ENCODE measurements at places on chromosomes 13 and 19.

GRCh38 chr19:41935760-41936415 is 7.6 kb upstream of the ERFL start:
- DNase-seq: no peak

- DNase-seq: peak; percentile 28
These were observed 632.1 kb downstream of the DIAPH3 start for GRCh38 chr13:59531571-59532091.

DNA sequence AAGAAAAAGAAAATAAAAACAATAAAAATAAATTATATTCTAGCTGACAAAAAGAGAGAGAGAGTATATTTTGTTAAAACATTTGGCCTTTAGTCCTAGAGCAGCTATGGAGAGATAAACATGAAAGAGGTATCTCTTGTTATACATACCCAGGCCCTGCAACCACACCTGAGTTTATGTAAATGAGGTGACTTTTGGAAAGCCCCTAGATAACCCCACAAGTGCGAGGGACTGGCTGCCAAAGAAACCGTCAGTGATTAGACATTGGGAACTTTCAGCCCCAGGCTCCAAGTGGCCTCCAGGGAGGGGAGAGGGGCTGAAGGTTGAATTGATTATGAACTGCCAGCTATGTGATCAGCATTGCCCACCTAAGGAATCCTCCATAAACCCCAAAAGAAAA is 2.1 kb upstream of the NLRP7 start:
- DNase-seq: no peak

GRCh38 chr13:46698014-46698413 is 98.9 kb downstream of the ESD start:
- DNase-seq: no peak

DNA sequence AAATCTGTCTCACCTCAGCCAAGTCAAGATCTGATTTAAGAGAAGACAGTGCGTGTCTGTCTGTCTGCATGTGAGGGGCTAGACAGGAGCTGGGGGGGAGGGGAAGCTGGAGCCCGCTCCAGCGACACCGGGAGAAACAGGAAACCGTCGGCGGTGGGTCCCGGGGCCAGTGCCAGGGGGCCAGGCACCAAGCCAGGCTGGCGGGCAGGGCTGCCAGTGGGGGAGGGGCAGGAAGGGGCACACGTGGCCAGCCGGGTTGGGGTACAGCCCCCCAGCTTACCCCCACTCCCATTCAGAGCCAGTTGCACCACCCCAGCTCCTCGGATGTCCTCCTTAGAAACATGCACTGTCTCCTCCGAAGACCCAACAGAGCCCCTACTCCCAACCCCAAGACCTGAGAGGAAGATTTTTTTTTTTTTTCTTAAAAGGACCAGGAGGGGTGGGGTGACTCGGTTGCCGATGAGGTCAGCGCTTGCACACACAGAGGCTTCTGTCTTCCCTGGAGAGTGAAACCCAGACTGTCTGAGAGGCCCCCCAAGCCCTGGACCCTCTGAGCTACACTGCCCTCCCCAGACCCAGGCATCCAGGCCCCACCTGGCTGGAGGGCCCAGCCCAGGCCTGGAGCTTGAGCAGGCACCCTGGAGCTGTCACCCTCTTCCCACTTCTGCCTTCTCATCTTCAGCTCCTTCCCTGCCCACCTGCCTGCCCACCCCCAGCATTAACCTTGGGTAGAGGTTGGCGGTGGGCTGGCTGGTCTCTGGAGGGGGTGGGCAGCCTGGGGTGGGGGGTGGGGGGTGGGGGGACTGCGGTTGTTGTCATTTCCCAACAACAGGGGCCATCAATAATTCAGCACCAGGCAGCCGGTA is 4.0 kb downstream of the ERF start:
- DNase-seq: peak; percentile 70

- DNase-seq: peak; percentile 66
These were observed at the start of gene FKRP for GRCh38 chr19:46745521-46746280. TSS of gene FKRP (plus strand) at chr19:46746057. CDS start at chr19:46755451, 9,394 bp downstream.

DNA sequence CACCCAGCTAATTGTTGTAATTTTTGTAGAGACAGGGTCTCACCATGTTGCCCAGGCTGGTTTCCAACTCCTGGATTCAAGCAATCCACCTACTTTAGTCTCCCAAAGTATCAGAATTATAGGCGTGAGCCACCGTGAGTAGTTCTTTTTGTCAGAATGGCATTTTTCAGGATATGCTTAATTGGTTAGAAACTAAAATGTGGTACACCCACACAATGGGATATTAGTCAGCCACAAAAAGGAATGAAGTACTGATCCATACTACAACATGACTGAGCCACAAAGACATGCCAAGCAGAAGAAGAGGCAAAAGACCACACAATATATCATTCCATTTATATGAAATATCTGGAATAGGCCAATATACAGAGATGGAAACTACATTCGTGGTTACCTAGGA is 41.7 kb upstream of the MAP3K10 start:
- no peak for DNase-seq

GRCh38 chr19:21028969-21029268 is 8.5 kb downstream of the ZNF430 start:
- no peak for DNase-seq

DNA sequence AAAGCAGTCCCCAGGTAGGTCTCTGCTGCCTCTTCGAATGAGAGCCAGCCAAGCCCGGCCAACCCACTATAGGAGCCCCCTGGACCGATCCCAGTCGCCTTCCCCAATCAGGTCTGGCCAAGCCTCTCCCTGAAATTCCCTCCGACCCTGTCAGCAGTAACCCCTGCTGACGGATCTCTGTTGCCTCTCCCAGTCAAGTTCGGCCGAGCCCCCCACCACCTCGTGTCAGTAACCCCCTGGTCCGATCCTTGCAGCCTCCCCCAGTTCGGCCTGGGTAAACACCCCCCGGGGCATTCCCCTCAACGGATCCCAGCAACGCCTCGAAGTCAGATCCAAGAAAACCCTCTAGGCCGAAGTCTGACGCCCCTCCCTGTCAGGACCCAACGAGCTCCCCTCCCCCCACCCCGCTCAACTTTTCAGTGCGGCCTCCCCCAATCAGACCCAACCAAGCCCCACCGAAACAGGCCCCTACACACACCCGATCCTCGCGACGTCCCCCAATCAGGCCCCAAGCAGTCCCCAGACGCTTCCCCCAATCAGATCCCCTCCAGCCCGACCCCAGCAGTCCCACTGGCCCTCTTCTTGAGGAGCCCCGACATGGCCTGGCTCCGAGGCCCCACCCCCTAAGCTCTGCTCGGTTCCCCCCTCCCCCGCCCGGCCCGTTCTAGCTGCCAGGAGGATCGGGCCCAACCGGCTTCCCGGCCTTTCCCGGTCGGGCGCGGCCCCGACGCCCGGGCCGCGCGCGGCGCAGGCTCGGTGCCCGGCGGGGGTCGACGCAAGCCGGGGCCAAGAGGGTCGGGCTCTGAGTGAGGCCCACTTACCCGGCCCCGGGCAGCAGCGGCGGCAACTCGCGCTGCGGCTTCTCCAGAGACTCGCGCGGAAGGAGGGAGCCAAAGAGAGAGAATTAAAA is 1.8 kb downstream of the TNPO2 start:
- DNase-seq: peak; percentile 87

DNA sequence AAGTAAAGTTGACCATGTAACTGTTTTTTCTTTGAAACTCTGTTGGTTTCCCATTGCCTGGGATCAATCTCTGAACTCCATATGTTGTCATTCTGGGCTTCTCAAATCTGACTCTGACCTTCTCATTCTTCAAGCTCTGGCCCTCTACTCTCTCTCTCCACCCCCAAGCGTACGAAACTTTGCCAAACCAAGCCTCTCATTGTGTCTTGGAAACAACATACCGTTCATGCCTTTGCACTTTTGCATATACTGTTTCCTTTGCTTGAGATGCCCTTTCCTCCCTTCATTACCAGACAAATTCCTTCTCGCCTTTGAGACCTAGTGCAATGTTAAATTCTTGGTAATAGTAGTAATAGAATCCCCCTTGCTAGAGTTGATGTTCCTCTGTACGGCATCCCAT is 113.7 kb downstream of the OLFM4 start:
- no peak for DNase-seq

DNA sequence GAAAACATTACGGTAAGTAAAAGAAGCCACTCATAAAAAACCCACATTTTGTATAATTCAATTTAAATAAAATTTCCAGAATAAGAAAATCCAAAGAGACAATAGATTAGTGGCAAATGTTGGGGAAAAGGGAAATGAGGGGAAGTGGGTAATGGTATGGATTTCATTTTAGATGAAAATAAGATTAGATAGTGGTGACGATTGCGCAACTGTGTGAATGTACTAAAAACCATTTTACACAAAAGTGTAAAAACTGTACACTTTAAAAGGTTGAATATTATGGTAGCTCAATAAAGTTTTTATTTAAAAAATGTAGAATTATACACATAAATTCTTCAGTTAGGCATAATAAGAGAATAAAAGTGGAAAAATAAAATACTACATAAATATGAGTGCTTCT is 3.7 kb downstream of the MBD3L1 start:
- DNase-seq: no peak

DNA sequence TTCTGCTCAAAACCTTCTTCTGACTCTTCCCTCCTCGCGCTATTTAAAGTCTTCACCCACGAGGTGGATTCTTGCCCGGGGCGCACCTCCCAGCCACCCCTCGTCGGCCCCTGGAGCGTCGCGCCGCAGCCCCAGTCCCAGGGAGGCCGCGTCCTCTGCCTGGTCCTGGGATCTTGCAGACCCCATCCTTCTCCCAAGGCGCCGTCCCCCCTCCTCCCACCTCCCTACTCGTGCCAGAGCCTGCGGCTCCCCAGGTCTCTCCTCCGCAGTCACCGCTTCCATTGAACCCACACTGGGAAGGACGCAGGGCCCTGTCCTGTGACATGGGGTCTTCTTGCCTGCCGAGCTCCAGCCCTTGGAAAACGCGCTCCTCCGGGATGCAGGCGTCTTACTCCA is 486 bp downstream of the ZNF808 start:
- peak; percentile 24 for DNase-seq

- no peak for DNase-seq
These were observed 10.2 kb downstream of the ZNF132 start for GRCh38 chr19:58429745-58430144.

- DNase-seq: no peak
These were observed 4.3 kb upstream of the NAXD start for GRCh38 chr13:110610955-110611595.

- no peak for DNase-seq
These were observed 46.2 kb downstream of the SKA3 start for GRCh38 chr13:21130116-21130515.

- DNase-seq: no peak
These were observed 133.4 kb upstream of the PEG3 start for GRCh38 chr19:56973713-56974555.

DNA sequence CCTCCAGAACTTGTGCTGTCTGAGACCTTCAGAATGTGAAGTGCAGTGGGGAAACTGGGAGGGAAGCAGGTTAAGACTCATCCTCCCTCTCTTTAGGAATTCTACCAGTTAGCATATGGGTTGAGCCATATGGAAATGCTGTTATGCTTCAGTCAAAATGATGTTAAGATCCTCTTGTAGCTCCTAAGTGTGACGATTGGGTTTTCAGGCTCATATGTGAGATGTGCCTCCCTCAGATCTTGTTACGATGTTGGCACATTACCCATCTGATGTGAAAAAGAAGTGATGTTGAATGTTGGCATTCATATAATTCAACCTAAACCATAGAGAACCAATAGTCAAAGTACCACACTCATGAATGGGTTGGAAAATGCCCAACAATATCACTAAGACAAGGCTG is 67.8 kb upstream of the IPO5 start:
- no peak for DNase-seq

DNA sequence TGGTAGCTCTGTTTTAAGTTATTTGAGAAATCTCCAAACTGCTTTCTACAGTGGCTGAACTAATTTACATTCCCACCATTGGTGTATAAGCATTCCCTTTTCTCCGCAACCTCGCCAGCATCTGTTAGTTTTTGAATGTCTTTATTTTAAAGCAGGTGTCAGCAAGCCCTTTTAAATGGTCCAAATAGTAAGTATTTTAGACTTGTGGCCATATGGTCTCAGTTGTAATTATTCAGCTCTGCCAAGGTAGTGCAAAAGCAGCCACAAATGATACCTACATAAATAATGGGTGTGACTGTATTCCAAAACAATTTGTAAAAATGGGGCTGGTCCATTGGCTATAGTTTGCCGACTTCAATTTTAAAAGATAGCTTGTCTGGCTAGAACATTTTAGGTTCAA is 58.7 kb upstream of the TMTC4 start:
- no peak for DNase-seq

DNA sequence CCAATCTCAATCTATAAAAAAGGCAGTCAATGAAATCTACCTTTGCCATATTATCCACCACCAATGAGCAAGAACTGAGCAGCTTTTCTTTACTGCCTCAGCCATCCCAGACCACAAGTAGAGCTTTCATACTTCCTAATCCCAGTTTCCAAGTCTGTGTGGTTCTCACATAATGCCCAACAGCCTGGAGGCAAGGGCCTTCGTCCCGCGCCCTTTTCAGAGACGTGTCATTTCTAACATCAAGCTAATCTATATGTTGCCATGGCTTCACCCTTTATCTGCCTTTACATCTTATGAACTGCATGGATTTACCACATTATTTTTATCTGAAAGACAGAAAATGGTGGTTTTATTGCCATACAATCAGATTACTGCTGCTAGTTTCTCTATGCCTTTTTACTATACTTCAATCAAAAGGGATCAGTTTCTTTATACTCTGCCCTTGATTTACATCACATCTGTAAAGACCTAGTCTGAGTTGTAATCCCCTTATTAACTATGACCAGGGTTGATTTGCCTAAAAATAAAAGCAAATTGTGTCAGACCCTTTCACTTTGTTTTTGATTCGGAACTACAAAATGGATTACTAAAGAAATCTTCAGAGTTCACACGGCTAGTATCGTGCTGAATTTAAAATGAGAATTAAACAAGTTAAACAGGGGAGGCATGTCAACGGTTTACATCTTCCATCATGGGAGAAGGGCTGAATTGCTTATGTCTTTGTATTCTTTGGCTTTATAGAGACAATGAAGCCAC is 5.9 kb downstream of the EFNB2 start:
- no peak for DNase-seq

DNA sequence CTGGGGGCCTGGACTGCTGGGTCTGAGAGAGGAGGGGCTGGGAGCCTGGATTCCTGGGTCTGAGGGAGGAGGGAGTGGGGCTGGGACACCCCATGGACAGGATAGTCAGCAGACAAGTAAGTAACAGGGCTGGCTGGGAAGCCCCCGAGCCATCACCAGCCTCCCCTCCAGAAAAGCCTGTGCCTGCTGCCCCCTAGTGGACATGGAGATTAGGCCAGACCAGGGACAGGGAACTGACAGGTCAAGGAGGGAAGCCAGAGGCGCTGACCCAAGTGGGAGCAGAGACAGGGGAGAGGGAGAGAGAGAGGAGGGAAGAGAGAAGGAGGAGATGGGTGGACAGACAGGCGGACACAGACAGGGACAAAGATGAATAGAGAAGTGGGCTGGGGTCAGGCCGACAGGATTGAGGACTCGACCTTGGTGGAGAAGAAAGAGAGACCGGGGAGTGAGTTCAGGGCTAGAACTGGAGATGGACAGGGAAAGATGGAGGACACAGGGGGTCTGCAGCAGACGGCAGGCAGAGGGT is 6.7 kb upstream of the ERFL start:
- peak; percentile 87 for DNase-seq

GRCh38 chr19:41940731-41941409 is 12.6 kb upstream of the ERFL start:
- DNase-seq: no peak

GRCh38 chr13:78317030-78317429 is 286.3 kb downstream of the POU4F1 start:
- no peak for DNase-seq

GRCh38 chr19:455031-455705 is 5.7 kb downstream of the SHC2 start:
- DNase-seq: no peak

Measured in AG08396 (cell line).